NCI-H2107 (cell line): ENCODE measurements at places on chromosomes 1 and 21.

DNA sequence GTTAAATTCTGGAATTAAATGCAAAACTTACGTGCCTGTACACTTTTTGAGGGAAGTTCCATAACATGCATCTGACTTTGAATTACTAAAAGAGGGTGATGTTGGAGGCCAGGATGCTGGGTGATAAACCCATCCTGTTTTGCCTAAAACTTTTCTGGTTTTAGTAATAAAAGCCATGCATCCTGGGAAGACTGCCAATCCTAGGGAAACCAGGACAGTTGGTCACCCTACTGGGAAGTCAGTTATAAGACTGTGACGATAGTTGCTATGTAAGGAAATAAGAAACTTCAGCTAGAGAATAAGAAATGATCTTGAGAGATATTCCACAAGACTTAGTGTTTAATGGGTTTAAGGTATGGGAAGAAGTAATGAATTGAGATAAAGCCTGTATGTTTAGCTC lies 336.6 kb upstream of the LYPLAL1 start:
- no peak for DNase-seq

GRCh38 chr1:227541129-227541528 lies 22.2 kb upstream of the ZNF678 start:
- no peak for DNase-seq

DNA sequence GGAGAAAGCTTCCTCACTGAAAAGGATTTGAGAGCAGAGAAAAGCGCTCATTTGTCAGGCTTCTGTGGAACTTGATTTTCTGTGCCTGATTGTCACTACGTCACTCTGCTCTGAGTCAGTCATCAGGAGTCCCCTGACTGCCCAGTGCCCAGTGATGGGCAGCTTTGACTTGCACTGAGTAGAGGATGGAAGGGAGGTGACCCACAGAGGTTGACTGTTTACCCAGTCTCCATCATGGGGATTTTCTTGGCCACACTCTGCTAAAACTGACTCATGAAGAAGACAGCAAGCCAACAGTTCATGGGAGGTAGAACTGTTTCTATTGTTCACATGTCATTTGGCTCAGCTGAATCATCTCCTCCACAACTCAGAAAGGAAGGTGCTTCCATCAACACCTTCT lies 82.1 kb upstream of the DUSP10 start:
- no peak for DNase-seq

- no peak for DNase-seq
Observed at GRCh38 chr1:48730164-48730910, 46.4 kb downstream of the BEND5 start.

DNA sequence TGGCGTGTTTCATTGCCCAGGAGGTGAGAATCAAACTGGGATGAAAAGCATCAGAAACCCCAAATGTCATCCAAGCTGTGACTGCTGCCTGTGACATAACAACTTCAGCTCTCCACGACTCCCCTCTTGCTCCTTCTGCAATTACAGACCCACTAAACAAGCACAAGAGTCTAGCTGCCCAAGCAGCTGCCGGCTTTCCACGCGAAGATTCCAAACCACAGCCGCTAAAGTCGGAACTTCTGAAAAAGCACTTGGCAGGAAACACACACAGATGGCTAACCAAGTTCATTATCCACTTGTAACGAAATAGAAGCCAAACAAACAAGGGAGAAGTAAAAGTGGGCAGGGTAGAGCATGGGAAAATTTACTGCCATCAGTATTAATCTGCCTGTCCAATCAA lies 198.1 kb downstream of the SLC35F3 start:
- no peak for DNase-seq

DNA sequence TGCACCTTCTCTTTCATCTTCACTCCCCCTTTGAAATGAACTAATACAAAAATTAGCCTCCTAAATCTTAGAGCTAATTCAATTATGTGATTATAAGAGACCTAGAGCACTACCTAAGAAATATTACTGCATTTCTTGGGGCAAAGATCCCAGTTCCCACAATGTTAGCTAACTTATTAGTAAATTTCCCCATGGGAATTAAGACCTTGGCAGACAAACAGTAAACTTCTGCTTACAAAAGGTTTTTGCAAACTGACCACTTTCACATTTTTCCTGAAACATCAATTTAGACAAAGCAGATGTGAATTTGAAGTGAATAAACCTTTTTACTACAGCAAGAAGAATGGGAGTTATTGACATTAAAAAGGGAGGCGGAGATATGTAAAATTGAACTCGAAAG lies 34.6 kb upstream of the LHX8 start:
- DNase-seq: no peak

GRCh38 chr21:32888971-32889370 lies 117.4 kb upstream of the PAXBP1 start:
- DNase-seq: no peak

DNA sequence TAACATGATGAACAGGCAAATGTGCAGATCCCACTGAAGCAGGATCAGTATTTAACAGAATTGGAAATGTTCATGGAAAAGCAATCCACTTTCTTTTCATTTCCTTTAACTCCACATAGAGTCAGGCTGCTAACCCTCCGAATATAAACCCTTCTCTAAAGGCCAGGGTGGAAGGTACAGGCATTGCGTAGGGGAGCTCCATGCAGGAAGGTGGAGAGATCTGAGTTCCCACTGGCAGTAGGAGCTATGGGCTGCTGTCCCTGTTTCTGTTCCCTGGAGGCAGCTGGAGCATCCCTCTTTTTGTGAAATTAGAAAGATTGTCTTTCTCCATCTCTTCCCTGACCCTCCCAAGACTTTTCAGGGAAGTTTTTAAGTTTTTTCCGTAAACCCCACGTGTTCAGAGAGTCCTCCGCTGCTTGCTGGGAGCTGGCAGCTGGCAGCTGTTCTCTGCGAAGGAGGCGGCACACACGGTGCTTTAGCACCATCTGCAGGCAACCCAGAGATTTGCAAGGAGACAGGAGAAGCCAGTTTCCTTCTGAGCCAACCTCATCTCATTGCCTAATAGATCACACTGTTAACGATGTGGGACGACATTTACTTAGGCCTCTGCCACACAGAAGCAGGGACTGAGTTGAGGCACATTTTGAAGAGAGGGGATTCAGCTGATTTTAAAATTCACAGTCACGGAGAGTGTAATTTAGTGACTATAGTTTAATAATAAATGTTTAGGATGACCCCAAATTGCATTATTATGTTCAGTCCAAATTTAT lies 55.4 kb upstream of the HOOK1 start:
- DNase-seq: peak; percentile 87

- no peak for DNase-seq
Observed at GRCh38 chr1:4725416-4725815, 71.0 kb downstream of the AJAP1 start.

- no peak for DNase-seq
Observed at GRCh38 chr1:119564548-119564947, 57.5 kb downstream of the HSD3B1 start.

- no peak for DNase-seq
Observed at GRCh38 chr1:177270863-177271262, 100.1 kb downstream of the BRINP2 start.

GRCh38 chr1:210262167-210262896 lies 29.7 kb downstream of the SERTAD4 start:
- no peak for DNase-seq

DNA sequence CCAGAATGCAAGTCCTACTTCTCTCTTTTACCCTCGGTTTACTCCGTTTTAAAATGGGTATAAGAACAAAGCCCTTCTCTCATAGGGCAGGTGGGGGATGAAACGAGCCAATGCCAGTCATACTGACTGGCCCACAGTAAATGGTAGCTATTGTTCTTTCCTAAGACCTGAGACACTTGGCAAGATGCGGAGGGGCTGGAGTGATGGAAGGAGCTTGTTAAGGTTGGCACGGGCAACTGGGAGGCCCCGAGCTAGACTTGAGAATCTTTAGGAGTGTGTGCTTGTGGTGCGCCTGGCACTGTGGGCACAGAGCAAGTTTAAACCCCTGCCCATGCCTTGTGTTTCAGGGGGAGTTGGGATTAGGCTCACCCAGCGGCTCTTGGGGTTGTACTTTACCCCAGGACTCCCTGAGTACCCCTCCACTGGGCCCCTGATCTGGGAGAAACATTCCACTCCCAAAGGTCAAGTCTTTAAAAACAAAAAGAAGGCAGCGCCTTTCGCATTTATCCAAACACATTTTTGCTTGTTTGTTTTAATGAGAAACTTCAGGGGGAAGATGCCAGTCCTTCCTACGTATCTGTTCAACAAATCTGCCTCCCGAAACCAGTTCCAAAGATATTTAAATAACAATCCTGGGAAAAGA lies 240.6 kb upstream of the TMEM51 start:
- DNase-seq: no peak

DNA sequence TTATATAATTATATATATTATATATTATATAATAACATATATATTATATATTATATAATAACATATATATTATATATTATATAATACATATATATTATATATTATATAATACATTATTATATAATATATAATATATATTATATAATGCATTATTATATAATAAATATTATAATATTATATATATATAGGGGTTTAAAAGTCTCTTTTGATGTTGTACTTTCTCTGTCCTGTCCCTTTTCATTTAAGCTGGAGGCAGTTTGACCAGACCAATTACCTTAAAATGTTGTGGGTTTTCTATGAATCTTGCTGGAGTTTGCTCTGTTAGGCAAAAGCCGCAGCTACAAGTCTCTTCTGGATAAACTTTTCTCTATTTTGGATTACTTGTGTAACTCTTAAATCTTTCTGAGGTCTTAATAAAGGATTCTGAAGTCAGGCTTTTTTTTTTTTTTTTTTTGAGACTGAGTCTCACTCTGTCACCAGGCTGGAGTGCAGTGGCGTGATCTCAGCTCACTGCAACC lies 22.2 kb upstream of the KIF1B start:
- no peak for DNase-seq

DNA sequence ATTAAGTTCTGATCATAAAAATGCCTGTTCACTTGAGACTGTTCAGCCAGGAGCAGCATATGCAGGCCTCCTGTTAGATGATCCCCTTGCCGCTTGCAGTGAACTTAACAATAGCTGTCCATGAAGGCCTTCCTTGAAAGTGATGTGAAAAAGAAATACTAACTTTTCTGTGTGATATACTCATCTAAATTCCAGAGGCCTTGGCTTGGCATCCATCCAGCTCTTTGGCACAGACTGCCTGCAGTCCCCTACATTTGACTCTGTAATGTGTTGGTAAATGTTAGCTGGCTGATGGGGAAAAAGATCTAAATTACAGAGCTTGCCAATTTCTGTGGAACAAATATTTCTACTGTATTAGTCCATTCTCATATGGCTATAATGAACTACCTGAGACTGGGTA lies 73.7 kb downstream of the KCNK2 start:
- DNase-seq: no peak

- no peak for DNase-seq
Observed at GRCh38 chr1:91731815-91732214, 154.1 kb downstream of the TGFBR3 start.

DNA sequence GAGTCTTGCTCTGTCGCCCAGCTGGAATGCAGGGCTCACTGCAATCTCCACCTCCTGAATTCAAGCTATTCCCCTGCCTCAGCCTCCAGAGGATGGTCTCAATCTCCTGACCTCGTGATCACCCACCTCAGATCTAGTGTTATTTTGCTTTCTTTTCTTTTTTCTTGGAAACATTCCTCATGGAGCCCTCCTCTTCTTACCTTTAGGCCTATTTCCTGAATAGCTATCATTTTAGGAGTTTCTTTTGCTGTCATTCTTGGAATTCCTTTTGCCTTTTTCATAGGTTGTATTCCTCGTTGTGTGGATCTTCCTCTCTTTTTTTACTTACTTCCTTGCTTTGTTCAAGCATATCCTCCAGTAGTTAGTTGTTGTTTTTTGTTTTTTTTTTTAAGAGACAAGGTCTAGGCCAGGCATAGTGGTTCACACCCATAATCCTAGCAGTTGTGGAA lies 173.8 kb downstream of the RASAL2 start:
- no peak for DNase-seq

DNA sequence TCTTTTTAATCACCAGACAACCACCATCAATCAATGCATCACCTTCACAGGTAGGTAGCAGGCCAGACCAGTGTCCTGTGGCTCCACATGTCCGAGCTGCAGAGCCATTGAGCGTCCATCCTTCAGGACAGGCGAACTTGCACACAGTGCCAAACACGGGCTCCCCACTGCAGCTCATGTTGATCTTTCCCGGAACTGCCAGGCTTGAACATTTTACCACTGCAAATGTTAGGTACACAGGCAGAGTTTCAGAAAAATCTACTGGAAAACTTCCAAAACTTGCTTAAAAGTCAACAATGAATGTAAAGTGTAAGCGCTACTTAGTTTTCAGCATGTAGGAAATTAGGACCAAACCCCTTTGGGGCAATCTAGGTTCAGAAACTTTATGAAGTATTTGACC lies 6.6 kb downstream of the SELE start:
- no peak for DNase-seq

DNA sequence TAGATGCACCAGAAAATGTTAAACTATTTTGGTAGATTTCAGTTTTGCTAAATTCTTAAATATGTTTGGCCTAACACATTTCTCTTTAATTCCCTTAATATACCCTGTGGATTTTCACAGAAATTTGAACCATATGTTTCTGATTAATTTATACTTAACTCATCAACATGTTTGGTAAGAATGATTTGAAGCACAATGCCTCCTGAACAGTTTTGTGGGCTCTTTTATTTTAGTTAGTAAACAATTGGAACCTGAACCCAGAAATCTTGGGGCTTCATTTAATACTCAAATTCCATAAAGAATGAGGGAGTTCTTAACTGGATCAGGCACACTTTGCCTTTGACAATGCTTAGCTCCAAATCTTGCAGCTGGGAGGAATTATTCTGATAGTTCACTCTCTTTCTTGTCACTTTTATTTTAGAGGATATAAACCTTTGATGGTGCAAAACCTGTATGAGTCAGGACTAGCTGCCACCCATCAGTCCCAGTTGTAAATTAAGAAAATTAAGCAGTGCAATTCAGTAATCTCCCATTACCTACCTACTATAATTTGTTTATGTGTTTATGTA lies 24.6 kb upstream of the LYPLAL1 start:
- DNase-seq: no peak

DNA sequence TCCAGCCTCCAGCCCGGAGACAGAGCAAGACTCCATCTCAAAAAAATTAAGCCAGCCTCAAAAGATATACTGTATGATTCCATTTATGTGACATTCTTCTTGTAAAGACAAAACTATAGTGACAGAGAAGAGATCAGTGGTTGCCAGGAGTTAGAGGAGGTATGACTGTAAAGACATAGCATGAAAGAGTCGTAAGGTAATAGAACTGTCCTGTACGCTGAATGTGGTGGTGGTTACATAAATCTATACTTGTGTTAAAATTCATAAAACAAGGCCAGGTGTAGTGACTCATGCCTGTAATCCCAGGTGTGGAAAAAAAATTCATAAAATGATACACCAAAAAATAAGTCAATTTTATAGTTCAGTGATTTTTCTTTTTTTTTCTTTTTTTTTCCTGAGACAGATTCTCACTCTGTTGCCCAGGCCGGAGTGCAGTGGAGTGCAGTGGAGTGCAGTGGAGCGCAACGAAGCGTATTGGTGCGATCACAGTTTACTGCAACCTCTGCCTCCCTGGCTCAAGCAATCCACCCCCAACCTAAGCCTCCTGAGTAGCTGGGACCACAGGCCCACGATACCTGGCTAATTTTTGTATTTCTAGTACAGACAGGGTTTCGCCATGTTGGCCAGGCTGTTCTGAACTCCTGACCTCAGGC lies 84.9 kb upstream of the CXADR start:
- no peak for DNase-seq
